Fibroblast of gingiva (primary cell): ENCODE measurements at places on chromosomes 7 and 10.

DNA sequence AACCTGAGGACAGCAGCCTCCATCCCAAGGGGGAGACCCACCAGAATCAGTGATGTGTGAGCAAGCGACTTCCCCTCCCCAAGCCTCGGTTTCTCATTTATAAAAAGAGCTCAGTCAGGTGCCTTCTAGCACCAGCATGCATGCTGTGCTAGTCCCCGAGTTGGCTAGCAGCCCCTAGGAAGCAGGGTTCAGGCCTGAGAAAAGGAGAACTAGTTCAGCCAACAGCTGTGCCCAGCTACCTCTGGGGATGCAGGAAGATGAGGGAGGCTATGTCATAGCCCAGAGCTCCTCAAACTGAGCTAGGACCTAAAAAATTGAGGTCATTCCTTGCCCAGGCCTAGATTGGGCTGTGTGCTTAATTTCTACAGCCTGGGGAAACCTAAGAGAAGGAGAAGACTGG is 13.7 kb downstream of the DRGX start:
- no peak for DNase-seq

- DNase-seq, result no peak
Observed at GRCh38 chr7:38773430-38773829, 135.6 kb downstream of the VPS41 start.

DNA sequence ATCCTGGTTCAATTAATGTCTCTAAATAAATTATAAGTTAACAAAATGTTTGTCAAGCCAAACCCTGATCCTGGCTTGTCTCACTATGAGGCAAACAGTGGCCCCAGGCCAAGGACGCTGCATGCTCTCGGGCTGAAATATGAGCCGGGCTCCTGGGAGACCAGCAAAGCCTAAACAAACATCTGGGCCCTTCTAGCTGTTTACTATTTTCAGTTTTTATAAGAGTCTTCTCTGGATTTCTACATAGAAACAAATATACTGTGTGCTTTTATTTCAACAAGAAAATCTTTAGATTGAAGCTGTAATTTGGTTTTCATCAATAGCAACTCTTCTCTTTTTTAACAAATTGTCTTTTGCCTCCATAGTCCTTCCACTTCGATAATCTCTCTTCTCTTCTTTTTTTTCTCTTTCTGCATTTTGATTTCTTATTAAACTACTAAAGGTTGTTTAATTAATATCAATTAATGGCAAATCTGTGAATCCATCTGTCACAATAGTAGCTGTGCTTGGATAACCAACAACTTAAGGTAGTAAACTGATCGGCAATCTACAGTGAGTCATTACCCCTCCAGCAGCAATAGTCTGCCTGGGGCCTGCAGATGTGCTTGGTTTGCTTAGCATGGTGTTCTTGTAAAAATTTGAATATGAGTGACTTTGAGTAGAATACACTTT is 83.3 kb upstream of the DNAJC1 start:
- DNase-seq, result peak; percentile 88

DNA sequence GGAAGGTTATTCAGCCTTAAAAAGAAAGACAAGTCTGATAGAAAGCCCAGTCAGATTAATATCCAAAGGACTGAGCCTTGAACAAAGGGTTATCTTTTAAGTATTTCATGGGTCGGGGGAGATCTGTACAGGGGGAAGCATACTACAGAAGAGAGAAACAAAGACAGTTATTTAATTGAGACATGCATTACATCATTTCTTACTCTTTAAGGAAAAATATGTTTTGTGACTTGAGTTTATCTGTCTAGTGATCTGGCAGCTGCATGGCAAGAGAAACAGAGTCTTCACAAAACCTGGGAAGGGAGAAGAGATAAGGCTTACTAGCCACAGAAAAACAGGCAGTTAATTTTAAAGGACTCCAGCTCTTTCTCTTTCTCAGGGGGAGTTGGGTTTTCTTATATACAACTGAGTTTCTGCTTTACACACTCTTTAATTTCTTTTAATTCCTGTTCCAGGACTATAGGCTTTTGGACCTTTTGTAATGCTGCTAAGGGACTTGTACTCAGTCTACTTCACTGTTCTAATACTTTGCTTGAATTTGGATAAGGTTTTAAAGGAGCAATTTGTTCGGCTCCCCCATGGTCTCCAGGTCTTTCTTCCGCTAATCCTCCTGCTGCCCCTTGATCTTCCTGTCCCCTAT is 20.9 kb upstream of the CYP3A43 start:
- DNase-seq, result no peak

DNA sequence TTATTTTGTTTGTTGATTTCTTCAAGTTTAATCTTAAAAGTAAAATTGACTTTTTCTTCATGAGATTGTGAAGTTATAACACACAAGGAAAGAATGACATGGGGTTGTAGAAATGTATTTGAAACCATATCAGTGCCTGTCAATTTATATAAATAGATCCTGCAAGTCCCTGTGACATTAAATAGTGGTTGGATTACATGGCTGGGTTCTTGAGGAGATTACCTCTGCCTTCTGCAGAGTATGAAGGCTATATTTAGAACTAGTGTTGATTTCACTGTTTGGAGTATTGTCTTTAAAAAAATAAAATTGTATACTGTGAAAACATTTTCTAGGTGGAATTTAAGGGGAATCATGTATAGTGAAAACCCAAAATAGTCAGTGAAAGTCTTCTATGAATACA is 385.8 kb upstream of the SMIM30 start:
- DNase-seq, result no peak

- DNase-seq, result peak; percentile 43
Observed at GRCh38 chr7:46776790-46777189, 805.1 kb downstream of the TNS3 start.

- DNase-seq, result no peak
Observed at GRCh38 chr10:103641326-103641725, 147.8 kb downstream of the NEURL1 start.

- DNase-seq, result no peak
Observed at GRCh38 chr10:118809357-118810220, 54.8 kb upstream of the CACUL1 start.

- no peak for DNase-seq
Observed at GRCh38 chr10:28686835-28687682, 9.7 kb downstream of the BAMBI start.

DNA sequence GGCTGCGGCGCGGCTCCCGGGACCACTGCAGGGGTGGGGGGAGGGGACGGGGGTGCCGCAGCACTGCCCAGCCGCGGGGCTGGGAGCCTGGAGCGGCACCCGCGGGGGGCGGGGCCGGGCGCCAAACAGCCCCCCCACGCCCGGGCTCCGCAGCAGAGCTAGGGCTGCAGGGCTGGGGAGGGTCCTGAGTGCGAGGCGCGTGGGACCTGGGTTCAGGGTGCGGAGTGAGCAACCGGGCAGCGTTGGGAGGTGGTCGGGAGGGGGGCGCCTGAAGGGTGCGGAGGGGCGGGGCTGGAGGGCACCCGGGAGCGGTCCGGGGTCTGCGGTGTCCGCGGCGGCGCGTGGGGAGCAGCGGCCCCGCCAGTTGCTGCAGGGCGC is 528 bp downstream of the CAMK2G start:
- no peak for DNase-seq

- no peak for DNase-seq
Observed at GRCh38 chr7:102303669-102304422, 17.2 kb downstream of the SH2B2 start.

DNA sequence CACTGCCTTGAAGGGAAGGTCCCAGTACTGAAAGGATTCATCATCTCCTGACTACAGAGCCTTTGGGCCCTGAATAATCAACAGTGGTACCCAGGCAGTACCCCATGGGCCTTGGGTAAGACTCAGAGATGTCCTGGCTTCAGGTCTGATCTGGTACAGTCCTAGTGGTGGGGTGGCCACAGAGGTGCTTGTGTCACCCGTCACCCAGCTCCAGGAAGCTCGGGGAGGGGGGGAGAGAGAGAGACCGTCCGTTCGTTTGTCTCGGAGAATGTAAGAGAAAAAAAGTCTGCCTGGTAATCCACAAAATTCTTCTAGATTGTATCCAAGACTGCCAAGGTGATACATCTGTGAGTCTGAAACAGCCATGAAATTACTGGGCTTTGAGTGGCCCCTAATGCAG is 381.3 kb downstream of the PTPRN2 start:
- DNase-seq, result no peak

- DNase-seq, result no peak
Observed at GRCh38 chr10:75287697-75288096, 51.9 kb upstream of the COMTD1 start.

GRCh38 chr7:159141167-159141566 is 3.5 kb downstream of the VIPR2 start:
- DNase-seq, result no peak

DNA sequence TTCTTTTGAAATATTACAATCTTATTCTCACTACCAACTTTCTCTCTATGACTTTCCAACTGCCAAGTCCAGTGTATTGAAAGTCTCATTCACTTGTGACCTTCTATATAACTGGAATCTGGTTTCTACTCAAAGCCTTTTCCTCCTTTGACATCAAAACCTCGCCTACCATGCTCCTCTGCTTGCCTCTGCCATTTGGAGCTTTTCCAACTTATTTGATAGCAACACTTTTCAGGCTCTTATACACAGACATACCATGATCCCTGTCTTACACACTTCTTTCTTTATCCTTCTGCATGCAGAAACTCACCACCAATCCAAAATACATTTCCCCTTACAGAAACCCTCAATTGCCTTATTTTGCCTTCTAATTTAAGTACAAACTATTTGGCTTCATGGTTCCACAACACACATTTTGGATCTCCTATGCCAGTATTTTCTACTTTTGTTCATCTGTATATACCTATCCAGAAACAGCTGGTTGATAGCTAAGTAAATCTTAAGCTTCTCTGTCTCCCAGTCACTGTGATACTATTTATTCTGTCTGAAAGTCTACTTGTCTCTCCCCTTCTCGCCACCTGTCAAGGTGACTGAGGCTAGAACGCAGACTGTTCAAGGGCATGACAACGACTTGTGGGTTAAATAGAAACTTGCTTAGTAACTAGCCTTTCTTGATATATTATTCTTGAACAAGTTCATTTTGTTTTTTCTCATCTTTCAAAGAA is 22.4 kb downstream of the GNG11 start:
- DNase-seq, result no peak

DNA sequence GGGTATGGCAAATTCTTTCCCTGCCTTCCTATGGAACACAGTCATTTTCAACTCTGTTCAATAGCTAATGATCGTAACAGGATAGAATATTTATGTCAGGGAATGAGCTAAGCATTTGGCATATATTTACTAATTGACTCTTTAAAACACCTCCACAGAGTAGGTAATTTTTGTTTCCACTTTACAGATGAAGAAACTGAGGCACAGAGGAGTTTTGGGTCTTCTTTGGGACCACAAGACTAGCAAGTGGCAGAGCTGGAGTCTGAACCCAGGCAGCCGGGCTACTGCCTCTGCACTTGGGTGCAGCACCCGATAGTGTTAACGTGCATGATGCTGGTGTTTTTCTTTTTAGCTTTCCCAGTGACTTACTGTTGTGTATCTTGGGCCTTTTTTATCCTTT is 384.0 kb downstream of the SFMBT2 start:
- no peak for DNase-seq

DNA sequence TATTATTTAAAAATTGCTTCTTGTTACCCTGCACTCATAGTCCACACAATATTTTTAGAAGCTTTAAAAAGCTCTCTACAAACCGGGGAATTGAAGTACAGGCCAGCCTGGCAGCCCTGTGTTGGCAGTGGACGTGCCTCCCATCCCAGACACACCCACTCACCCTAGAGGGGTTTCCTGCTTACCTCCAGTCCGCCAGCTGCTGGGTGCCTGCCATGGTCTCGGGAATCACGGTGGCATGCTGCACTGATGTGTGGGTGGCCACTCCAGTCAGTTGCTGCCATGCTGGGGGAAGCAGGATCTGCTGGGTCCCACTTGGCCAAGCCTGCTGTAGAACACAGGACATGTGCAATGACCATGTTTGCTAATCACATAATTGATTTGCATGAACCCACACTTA is 80.4 kb downstream of the CLEC2L start:
- no peak for DNase-seq

GRCh38 chr7:29883462-29884398 is 77.4 kb downstream of the WIPF3 start:
- DNase-seq, result no peak

- DNase-seq, result no peak
Observed at GRCh38 chr7:25385506-25386136, 157.3 kb upstream of the NPVF start.

GRCh38 chr7:12258074-12258473 is 47.0 kb downstream of the TMEM106B start:
- no peak for DNase-seq

DNA sequence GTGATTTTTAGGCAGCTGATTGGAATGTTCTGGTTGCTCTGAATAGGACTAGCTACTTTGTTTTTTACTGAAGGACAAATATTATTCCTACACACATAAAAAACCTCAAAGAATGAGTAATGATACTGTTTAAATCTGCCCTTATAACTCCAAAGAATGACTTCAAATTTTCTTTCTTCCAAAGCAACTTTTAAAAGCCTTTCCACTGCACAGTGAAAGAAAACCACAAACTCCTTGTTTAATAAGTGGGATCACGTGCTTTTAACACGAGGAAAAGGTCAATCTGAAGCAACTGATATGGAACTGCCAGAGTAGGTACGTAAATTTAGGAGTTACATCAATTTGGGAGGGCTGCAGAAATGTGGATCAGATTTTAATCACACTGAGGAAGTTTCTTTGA is 8.0 kb upstream of the PRKCQ start:
- DNase-seq, result no peak

DNA sequence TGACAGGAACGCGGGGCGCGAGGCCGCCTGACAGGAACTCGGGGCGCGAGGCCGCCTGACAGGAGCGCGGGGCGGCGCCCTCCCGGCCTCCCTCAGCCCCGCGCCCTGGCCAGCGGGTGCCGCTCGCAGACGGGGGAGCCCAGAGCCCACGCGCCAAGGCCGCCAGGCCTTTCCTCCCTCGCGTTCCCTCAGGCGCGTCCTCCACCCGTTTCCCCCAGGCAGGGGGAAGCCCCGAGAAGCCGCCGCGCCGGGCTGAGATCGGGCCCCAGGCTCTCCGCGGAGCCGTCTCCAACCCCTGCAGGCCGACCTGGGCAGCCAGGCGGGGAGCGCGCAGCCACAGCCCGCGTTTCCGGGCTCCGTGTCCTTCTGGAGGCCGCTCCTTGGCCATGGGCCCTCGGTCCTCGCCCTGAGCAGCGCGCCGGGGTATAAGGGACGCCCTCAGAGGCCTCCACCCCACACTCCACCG is 17.7 kb downstream of the PTPRN2 start:
- DNase-seq, result no peak

DNA sequence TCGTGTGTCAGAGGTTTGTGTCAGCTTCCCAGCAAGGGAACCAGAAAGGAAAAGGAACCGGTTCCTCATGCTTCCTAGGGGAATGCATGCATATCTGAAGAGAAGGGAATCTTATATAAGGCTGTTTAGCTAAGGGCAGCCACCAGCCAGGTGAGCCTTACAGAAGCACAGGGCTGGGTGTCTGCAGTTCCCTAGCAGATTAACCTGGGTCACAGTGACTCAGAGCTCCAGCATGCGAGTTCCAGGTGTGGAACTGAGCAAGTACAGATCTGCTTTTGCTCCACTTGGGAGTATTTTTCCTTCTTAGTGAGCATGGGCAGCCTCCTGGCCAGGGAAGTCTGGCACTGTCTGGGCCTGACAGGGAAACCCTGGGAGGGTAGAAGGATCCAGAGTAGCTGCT is 957 bp upstream of the ANKRD2 start:
- no peak for DNase-seq
